ENCODE measurements at places on chromosomes 3 and 15.

GRCh38 chr15:65394280-65394789 is 16.5 kb upstream of the IGDCC3 start:
- DNase-seq = no peak

- no peak for DNase-seq
Measured at GRCh38 chr3:23111286-23111685, 91.8 kb upstream of the UBE2E2 start.

GRCh38 chr15:43095708-43096347 is 10.0 kb downstream of the UBR1 start:
- DNase-seq = no peak

GRCh38 chr15:49908236-49908932 is 210.6 kb downstream of the ATP8B4 start:
- DNase-seq = no peak

DNA sequence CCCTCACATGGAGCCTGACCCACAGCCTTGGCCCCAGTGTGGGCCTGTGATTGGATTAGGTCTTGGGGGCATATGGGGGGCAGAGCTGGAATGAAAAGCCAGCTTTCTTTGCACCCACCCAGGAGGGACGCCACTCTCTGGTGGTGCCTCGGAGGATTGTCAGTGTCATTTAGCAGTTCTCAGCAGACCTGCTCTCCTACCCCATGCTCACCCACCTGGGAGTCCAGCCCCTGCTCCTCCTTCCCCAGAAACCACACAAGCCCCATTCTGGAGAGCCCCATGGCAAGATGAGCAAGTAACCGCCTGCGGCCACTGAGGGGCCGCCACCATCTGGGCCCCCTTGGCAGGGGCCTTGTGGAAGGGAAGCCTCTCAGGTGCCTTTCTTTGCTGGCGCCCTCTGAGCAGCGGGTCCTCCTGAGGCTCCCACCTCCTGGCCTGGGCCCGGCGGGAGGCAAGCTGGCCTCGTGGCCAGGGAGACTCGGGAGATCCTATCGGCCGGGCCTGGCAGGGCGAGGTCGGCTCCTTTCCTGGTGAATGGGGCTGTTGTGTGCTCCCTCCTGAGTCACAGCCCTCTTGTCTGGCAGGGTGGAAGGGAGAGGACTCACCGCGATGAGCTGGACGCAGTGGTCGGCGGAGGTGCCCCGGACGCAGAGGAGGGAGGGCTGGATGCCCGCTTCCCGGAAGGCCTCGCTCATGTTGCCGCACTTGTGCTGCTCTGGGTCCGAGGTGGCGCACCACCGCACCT is 2.3 kb downstream of the MELTF start:
- no peak for DNase-seq

DNA sequence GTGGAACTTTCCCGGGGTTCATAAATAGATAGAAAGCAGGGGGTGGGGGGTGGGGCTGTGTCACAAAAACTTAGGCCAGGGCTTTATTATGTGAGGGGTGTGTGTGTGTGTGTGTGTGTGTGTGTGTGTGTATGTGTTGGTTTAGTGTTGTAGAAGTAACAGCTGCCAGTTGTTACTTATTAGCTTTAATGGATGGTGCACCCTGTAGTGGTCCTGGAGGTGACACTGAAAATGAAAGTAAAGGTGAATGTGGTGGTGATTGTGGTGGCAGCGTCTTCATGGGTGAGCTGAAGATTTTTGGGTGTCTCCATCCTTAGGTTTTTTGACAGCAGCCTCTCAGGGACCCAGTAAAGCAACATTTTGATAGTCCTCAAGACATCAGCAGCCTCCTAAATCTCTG is 449.9 kb downstream of the PDCD6IP start:
- no peak for DNase-seq

DNA sequence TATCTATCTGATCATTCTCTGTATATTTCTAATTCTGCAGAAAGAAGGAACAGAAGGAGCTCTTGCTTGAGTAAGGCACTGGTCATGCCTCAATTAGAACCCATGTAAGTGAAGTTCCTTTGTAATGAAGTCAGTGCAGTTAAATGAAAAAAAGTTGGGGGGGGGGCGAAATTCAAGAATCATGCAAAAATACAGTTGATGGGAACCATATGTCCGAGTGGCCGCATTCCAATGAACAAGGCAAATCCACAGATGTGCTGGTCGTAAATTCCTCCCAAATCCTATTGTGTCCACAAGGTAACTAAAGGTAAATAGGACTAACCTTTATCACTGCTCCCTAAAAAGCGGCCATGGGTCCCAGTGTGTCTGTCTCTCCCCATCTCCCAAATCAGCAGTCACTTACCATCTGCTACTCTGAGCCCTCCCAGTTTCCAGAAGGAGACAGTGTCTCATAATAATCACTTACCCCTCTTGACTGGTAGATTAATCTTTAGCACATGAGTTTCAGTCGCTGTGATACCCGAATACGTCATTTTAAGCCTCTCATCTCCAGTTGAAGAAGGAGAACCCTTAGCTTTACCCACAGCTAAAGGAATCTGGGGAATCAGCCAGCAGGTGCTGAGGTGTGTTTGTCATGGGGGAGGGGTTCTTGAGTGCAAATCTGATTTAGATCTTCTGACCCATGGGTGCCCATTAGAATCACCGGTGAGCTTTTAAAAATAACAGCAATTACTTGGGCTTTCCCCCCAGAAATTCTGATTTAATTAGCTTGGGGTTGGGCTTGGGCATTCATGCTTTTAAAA is 56.3 kb upstream of the EPHB3 start:
- DNase-seq = no peak

DNA sequence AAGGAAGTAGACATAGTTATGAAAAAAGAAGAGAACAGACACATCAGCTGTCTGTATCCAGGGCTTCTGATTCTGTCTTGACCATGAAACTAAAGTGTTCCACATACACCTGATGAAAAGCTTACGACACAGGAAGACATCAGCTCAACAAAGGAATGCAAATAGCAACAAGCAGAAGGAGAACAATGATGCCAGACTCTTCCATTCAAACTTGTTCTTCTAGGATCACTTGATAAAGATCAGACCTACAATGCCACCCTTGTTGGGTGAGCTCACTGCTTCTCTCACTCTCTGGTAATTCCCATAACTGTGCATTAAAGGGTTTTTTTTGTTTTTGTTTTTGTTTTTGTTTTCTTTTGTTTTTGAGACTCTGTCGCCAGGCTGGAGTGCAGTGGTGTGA is 49.7 kb downstream of the GATM start:
- no peak for DNase-seq

DNA sequence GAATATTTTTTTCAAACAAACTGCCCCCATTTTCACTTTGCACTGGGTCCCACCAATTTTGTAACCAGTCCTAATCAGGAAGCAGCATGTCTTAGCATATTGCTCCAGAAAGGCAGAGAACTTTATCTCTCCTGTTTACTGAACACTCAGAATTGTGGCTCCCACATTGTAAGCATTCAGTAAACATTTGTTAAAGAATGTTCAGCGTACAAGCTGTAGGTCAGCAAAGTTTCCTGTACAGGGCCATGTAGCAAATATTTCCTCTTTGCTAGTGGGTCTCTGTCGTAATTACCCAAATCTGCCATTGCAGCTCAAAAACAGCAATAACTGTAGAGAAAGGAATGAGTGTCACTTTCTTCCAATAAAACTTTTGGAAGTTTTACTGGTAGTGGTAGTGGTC is 393.3 kb downstream of the GRM7 start:
- DNase-seq = no peak

DNA sequence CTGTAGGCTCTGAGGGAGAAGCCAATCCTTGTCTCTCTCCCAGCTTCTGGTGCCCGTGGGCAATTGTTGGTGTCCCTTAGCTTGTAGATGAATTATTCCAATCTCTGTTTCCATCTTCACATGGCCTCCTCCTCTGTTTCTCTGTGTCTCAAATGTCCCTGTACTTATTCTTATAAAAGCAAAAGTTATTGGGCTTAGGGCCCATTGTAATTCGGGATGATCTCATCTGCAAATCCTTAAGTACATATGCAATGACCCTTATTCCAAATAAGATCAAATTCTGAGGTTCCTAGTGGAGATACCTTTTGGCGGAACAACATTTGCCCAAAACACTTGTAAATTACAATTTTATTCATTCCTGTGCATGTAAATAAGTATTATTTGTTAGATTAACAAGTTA is 147.4 kb upstream of the EPHA3 start:
- DNase-seq = no peak

- DNase-seq = no peak
Measured at GRCh38 chr15:62850318-62850717, 192.2 kb upstream of the TPM1 start.

DNA sequence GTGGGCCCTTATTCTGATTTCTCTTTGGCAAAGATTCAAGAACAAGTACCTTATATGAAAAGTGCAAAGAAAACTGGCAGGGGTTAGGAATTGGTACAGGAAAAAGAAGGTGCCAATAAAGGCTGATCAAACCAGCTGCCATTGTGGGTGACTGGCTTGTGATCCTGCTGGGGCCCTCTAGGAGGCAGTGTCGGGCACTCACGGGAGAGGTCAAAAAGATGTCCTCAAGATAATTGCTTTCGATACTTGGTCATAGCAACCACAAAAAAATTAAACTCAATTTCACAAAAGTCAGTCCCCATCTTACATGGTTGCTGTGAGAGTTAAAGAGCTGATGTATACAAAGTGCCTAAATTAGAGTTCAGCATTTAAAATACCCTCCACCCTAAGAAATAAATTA is 31.0 kb upstream of the CAV3 start:
- DNase-seq = no peak

GRCh38 chr15:82810890-82811426 is 1.5 kb downstream of the WHAMM start:
- peak; percentile 29 for DNase-seq

GRCh38 chr3:111738238-111738637 is 120.8 kb upstream of the PHLDB2 start:
- DNase-seq = no peak

- no peak for DNase-seq
Measured at GRCh38 chr3:55500555-55501330, 13.6 kb upstream of the WNT5A start.

DNA sequence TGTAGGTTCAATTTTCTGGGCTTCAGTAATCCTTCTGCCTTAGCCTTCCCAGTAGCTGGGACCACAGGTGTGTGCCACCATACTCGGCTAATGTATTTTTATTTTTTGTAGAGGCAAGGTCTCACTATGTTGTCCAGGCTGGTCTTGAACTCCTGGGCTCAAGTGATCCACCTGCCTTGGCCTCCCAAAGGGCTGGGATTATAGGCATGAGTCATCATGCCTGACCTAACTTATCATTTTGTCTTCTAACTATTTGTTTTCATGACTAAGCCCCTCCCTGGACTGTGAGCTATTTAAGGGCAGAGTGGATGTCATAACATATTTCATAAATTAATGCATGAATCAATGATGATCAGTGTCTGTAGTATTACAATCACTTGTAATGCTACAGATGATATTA is 56.1 kb upstream of the PIAS1 start:
- DNase-seq = no peak

DNA sequence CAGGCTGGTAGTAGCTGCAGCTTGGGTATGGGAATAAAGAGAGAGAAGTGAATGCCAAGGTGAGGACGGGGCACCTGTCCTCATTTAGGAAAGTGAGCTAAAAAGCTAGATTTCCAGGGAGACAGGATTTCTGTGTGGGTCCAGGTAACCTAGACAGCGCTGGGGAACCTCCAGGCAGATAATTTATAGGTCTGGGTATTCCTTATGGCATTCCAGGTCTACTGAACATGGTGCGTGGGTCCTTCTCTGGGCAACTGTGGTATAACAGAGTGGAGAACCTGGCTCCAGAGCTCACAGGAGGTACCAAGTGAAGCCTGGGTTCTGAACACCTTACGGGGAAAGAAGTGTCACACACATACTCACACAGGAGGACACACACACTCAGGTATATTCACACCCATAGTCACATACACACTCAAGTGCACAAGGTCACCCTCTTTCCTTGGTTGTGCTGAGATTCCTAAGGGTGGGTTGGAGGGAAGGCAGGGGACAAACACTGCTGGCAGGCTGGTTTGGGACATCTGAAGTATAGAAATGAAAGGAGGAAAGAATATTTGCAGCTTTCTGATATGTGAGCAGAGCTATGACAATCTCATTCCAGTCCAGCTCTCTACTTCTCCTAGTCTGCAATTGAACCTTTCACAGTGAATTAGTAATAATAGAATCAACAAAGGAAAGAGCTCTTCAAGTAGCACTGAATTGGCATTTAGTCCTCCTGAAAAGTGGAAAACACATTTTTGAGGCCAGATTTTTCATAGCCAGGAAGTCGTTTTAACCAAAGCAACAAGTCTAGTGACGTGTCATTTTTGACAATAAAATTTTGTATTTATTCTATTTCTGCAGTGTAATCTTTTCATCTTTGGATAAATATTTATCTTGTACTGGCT is 37.4 kb upstream of the ITGA11 start:
- DNase-seq = no peak
